ENCODE measurements at places on chromosomes 13 and 19. TPM values are rescaled to one million over a fixed set of nuclear protein-coding genes. Genes with fewer than 3 reads are reported as not detected.
A peak's percentile ranks its signal among the peaks of the same experiment; 100 is the strongest.

DNA sequence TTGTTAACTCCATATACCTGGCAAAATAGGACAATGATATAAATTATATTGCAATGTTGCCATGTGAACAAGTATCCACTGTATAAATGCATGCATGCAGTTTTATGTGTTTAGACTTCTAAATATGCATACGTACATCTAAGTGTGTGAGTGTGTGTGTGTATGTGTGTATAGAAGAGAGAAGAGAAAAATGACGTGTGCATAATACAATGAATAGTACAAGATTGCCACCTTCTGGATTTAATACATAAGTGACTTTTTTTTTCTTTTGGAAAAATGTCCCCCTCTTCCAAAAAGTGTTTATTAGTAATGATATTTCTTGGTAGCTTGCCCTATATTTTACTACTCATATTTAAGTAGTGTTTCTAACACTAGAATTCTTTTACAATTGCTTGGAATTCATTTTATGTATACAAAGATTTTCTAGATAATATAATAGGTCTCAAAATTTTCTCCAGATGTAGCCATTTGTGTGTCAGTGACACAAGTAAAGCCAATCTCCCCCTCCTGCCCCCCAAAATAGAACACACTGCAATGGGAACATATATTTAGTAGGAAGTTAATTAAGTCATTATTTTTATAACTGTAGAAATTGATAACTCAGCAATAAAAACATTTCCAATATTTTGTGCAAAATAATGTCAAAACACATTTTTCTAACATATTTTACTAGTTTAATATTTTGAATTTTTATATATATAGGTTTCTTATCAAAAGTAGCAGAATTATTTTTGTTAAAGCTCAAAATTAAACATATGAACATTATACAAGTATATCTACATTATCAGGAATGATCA, 783.3 kb upstream of the ATXN8OS start:
- H3K27me3 ChIP-seq = no peaks in the 10 kb centered on the region
- DNase-seq = peak; percentile 1
- H3K27ac ChIP-seq = no peak overlapping the region
- H3K4me3 ChIP-seq = no peak overlapping the region

- no peak overlapping the region for H3K4me3 ChIP-seq
- no peaks in the 10 kb centered on the region for H3K4me1 ChIP-seq
- no peaks in the 10 kb centered on the region for H3K36me3 ChIP-seq
These were observed 46.3 kb downstream of the ZNF724 start for GRCh38 chr19:23203841-23204344.

GRCh38 chr13:113621046-113621445, 36.5 kb downstream of the TFDP1 start:
- H3K4me1 ChIP-seq = no peaks in the 10 kb centered on the region
- no peaks in the 10 kb centered on the region for H3K27me3 ChIP-seq
- peaks cover 14% of the 10 kb centered on the region for H3K36me3 ChIP-seq
- H3K4me3 ChIP-seq = no peak overlapping the region
- H3K27ac ChIP-seq = no peak overlapping the region
- DNase-seq = no peak

Gene SERTAD1
- 30.3 TPM for total RNA-seq

GRCh38 chr19:6087074-6087571, 23.2 kb downstream of the RFX2 start:
- H3K4me1 ChIP-seq = peaks cover 53% of the 10 kb centered on the region
- peak overlapping the region; percentile 82 for H3K27ac ChIP-seq
- H3K27me3 ChIP-seq = no peaks in the 10 kb centered on the region
- no peaks in the 10 kb centered on the region for H3K36me3 ChIP-seq
- peak overlapping the region; percentile 40 for H3K4me3 ChIP-seq

Gene WDR62
- 17.0 TPM for total RNA-seq

- H3K27me3 ChIP-seq = no peaks in the 10 kb centered on the region
- no peak overlapping the region for H3K27ac ChIP-seq
- no peaks in the 10 kb centered on the region for H3K4me1 ChIP-seq
- DNase-seq = no peak
- no peak overlapping the region for H3K4me3 ChIP-seq
These were observed 45.5 kb downstream of the COL4A1 start for GRCh38 chr13:110261166-110262081.

Gene ASF1B
- total RNA-seq = 78.1 TPM

GRCh38 chr13:87169337-87169736, 501.8 kb upstream of the SLITRK5 start:
- no peaks in the 10 kb centered on the region for H3K27me3 ChIP-seq
- DNase-seq = no peak
- no peaks in the 10 kb centered on the region for H3K4me1 ChIP-seq
- H3K36me3 ChIP-seq = no peaks in the 10 kb centered on the region
- no peak overlapping the region for H3K27ac ChIP-seq

Gene PINLYP
- 0.17 TPM for total RNA-seq

Gene LACC1
- total RNA-seq = 2.6 TPM

Gene APOC1
- 5.1 TPM for total RNA-seq

- DNase-seq = no peak
- no peak overlapping the region for H3K27ac ChIP-seq
- no peaks in the 10 kb centered on the region for H3K36me3 ChIP-seq
- no peaks in the 10 kb centered on the region for H3K4me1 ChIP-seq
- H3K4me3 ChIP-seq = no peak overlapping the region
These were observed 5.0 kb downstream of the WASF3 start for GRCh38 chr13:26562512-26562890.

DNA sequence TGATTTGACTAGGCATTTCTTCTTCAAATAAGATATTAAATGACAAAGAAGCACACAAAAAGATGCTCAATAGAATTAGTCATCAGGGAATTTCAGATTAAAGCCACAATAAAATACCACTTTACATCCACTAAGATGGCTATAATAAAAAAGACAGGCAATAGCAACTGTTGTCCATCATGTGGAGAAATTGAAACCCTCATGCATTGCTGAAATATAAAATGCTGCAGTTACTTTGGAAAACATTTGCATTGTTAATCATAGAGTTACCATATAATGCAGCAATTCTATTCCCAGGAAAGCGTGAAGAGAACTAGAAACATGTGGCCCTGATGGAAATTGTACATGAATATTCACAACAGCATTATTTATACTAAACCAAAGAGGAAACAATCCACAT, 605.5 kb upstream of the SLITRK1 start:
- no peaks in the 10 kb centered on the region for H3K27me3 ChIP-seq
- H3K27ac ChIP-seq = no peak overlapping the region
- H3K4me3 ChIP-seq = no peak overlapping the region
- no peaks in the 10 kb centered on the region for H3K36me3 ChIP-seq
